Adipocyte (in vitro differentiated cells): ENCODE measurements at places on chromosomes 13 and 19.

GRCh38 chr13:100668408-100668807 is 6.2 kb downstream of the TMTC4 start:
- no peak for DNase-seq

DNA sequence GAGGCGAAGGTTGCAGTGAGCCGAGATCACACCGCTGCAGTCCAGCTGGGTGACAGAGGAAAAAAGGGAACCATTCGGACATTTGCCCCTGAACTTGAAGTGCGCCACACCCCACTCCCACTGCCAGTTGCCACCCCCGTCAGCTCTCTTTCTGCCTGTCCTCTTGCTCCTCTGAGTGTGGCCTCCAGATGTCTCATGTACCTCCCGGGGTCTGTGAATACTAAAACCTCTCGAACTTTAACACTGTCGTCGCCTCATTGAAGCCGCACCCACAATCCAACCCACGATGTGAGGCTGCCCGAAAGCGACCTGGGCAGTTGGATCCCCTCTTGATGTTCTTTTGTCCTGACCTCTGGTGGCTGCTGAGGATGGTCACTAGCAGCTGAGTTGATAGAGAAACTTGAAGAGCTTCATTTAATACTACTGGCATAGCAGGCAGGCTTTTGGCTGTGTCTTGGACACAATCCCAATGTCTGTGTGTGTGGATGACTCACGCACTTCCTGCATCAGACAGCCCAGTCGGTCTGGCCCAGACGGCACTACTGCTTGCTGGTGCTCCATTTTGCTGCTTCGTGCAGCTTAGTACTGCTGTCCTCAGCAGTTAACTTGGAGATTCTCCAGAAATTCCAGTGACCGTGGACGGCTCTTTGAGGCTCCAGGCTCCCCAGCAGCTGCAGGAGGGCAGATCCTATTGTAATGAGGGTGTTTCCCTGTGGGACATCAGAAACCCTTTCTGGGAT is 4.2 kb downstream of the FPR3 start:
- peak; percentile 91 for DNase-seq

- no peak for DNase-seq
Observed at GRCh38 chr19:30792561-30793505, 420.6 kb downstream of the ZNF536 start.

- DNase-seq = peak; percentile 98
Observed at GRCh38 chr19:12791345-12792050, at the start of gene JUNB. Gene JUNB, plus strand, starts transcription at chr19:12791486. Its CDS starts 286 bp downstream, at chr19:12791772.

GRCh38 chr13:58893396-58893795 is 1261.9 kb downstream of the PCDH17 start:
- DNase-seq = no peak

DNA sequence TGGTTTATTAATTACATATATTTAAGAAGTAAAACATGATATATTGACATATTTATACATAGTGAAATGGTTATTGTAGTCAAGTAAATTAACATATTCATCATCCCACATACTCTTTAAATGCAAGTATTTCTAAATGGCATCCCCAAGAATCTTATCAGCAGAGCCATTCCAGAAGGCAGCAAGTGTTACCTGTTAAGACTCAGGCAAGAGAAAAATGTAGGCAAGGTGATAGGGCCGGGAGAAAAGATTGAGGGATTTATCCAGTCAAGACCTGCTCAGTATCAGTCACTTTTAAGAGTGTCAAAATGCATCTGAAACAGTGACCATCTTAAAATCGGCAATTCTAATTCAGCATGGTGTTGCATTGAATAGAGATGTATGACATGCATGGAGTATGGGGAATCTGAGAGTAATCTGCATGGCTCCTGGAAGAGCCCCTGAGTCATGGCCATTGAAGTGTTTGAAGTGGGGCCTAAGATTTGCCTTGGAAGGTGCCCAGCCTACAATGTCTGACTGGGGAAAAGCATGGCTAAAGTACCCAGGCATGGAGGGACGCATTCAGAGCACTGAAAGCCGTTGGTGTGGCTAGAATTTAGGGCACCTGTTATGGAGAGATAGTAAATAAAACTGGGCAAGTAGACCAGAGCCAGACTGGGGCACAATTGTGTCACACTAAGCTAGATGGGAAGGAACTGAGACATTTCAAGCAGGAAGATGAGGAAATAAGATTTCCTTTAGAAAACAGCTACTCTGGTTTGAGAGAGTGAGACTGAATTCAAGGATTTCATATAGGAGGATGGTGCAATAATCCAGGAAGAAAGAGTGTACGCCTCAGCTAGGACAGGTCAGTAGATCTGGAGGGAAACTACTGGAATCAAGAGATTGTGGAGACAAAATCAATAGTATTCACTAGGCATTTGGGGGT is 25.0 kb upstream of the C1QTNF9B start:
- DNase-seq = no peak
